AG08395 (cell line): ENCODE measurements at places on chromosomes 5 and 9.

DNA sequence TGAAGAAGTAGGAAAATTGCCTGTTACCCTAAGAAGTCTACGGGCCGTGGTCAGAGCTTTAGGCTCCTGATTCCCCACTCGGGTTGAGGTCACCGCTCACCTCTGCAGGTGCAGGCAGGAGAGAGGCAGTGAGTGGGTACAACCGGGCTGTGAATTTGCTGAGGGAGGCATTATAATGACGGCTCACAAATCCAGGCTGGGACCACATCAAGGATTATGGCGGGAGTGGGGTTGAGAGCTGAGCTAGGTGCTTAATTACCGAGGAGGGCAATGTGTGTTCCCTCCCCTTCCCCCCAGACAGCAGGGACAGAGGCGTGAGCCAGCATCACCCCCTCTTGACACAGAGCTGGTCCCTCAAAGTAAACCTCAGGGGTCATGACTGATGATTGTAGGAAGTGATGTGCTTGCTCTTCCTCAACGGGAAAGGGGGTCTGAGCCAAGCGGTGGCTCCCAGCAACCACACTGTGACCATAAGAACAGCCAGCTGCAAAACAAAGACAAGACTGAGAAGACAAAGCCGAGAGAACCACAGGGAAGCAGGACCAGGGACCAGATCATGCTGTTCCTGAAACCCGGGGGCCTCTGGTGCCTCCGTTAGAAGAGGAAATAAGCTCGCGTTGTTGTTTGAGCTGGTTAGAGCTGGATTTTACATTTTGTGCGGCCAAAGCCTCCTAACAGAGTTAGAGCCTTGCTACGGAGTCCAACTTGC lies 77.7 kb downstream of the OLFM1 start:
- DNase-seq: no peak

- DNase-seq: no peak
Observed at GRCh38 chr5:145619806-145620310, 215.3 kb downstream of the PRELID2 start.

GRCh38 chr5:66122379-66123034 lies 21.6 kb upstream of the SREK1 start:
- DNase-seq: peak; percentile 13

GRCh38 chr9:34072410-34072809 lies 23.7 kb upstream of the UBAP2 start:
- DNase-seq: no peak

- DNase-seq: no peak
Observed at GRCh38 chr5:139654871-139655491, 6.8 kb downstream of the CXXC5 start.

- DNase-seq: no peak
Observed at GRCh38 chr9:96457266-96457665, 7.3 kb downstream of the HABP4 start.
